CD8-positive, alpha-beta memory T cell (primary cell): ENCODE measurements at places on chromosomes 3 and 15.

DNA sequence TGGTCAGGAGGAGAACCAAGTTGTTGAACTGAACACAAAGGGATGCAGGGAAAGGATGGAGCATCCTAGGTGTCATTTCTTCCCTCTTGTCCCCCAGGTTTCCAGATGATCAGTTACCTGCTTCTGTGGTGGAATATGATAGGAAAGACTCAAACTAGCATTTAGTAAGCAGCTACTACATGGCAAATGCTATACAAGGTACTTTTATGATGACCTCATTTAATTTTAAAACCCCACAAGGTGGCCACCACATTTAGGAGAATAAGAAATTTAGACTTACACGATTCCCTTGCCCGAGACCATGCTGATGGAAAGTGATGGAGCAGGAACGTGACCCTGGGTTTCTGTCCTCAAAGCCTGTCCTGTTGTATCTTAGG, 40.9 kb downstream of the CCR4 start:
- no peak for DNase-seq

GRCh38 chr3:123019591-123019990, 8.0 kb downstream of the SEMA5B start:
- DNase-seq = no peak

DNA sequence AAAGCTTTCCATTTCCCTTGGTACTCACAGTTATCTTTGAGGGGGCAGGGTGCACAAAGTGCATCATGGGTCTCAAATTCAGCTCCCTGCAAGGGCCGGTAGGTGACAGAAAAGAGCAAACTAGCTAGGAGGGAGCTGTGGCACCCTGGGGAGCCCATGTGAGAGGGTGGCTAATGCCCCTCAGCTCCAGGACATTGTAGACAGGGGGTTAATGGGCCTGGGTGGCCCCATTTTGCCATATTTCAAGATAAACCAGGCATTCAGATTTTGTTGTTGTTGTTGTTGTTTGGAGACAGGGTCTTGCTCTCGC, 3.7 kb upstream of the SLC6A6 start:
- DNase-seq = no peak

- DNase-seq = no peak
Measured at GRCh38 chr15:48858401-48858800, 19.5 kb upstream of the EID1 start.

DNA sequence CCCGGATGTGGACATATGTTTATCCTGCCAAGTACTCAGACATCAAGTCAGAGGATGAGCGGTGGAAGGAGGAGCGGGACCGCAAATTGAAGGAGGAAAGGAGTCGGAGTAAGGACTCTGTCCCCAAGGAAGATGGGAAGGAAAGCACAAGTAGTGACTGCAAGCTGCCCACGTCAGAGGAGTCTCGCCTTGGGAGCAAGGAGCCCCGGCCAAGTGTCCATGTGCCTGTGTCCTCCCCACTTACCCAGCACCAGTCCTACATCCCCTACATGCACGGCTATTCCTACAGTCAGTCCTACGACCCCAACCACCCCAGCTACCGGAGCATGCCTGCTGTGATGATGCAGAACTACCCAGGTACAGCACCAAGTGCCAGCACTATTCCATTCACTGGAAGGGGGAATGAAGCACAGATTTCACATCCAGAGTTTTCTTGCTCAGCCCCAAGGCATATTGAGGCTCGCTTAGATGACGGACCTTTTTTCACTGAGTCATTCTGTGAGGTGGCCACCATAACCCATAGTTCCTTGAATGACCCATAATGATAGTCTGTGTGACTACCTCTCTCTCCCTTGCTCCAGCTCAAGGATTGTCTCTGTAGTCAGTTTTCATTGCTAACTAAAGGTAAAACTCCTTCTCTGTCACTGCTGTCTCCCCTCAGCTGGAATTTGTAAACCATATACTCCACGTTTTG, 97.1 kb downstream of the RBPMS2 start:
- no peak for DNase-seq

- no peak for DNase-seq
Measured at GRCh38 chr3:14303336-14304100, 98.9 kb upstream of the SLC6A6 start.

DNA sequence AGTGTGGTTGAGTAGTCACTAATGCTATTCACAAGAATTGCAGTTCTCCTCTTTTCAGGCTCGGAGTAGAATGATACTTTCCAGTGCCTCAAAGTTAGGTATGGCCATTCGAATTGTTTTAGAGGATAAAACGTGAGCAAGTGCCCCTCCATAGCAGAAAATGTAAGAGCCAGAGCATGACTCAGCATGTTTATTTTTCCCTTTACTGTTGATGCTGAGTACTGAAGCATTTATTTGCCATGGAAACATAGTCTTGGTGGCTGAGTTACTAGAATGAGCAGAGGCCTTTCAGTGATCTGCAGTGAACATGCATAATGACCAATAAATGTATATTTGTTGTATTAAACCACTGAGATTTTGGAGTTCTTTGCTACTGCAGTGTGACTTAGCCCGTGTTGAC, 540.6 kb downstream of the NLGN1 start:
- DNase-seq = no peak

DNA sequence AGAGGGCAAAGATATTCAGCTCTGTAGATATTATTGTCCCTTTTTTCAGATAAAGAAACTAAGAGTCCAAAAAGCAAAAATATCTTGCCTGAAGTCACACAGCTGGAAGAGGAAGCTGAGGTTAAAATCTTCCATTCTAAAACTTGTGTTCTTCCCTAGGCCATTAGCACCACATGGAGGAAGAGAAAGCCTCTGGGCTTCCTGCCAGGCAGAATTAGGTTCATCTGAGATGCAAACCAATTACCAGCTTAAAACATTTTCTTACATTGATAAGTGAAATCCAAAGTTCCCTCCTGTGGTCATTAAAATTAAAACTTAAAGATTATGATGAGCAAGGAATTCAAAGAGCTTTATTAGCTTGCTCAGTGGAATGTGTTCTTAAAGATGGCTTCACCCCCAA, 235.3 kb upstream of the SETMAR start:
- DNase-seq = no peak

DNA sequence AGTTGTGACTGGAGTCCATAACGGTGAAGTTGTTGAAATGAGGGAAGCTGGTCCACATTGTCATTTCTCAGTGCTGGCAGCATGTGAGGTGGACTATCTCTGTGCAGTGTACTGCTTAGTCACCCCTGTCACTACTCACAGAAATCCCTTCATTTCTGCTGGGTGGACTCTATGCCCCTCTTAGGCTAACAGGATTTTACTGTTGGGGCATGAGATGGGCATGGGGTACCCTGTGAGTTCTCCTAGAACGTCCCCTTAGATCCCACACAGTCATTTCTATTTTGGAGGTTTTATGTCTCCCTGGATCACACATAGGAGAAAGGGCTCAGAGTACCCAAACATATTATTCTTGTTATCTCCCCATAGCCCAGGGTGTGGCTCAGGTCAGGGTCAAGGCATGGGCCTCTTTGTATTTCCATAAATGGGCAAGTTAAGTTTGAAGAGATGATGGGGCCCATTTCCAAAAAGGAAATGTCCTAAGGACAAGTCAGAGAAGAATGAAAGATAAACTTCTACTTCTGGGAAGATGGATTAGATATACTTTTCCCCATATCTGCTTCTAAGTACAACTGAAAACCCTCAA, 15.2 kb downstream of the P2RY1 start:
- no peak for DNase-seq
